Caco-2 (cell line): ENCODE measurements at places on chromosomes 6 and 20. TPM values are rescaled to one million over a fixed set of nuclear protein-coding genes. Genes with fewer than 3 reads are reported as not detected.

UST gene
- total RNA-seq: not detected in 2 replicates

DNA sequence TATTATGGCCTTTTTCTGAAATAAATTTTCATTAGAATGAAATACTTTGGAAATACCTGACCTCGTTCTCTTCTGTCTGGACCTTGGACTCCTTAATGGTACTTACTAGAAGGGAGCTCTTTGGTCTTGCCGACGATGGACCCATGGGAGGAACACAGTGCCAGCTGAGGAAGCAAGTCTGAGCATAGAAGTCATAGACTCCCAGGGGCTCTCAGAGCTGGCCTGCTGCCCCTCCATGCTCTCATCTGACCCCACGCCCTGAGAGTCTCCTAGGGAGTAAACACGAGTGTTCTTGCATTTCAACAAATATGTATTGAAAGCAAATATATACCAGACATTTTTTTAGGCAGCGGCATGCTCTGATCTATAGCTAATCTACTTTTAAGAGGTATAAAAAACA, 87.8 kb downstream of the PLEKHG1 start:
- peaks cover 37% of the 10 kb centered on the region for H3K4me1 ChIP-seq
- peak; percentile 88 for DNase-seq
- H3K36me3 ChIP-seq: no peaks in the 10 kb centered on the region
- peak overlapping the region; percentile 88 for H3K27ac ChIP-seq
- no peaks in the 10 kb centered on the region for H3K27me3 ChIP-seq
- no peak overlapping the region for H3K4me3 ChIP-seq

GRCh38 chr6:51753635-51754034, 333.8 kb downstream of the PKHD1 start:
- no peaks in the 10 kb centered on the region for H3K4me1 ChIP-seq
- H3K36me3 ChIP-seq: no peaks in the 10 kb centered on the region
- H3K4me3 ChIP-seq: no peak overlapping the region
- DNase-seq: no peak
- no peaks in the 10 kb centered on the region for H3K27me3 ChIP-seq

- H3K36me3 ChIP-seq: no peaks in the 10 kb centered on the region
- no peak for DNase-seq
- no peaks in the 10 kb centered on the region for H3K4me1 ChIP-seq
Observed at GRCh38 chr6:24743944-24744335, 25.0 kb upstream of the C6orf62 start.
